ENCODE measurements at places on chromosomes 12 and 14.

DNA sequence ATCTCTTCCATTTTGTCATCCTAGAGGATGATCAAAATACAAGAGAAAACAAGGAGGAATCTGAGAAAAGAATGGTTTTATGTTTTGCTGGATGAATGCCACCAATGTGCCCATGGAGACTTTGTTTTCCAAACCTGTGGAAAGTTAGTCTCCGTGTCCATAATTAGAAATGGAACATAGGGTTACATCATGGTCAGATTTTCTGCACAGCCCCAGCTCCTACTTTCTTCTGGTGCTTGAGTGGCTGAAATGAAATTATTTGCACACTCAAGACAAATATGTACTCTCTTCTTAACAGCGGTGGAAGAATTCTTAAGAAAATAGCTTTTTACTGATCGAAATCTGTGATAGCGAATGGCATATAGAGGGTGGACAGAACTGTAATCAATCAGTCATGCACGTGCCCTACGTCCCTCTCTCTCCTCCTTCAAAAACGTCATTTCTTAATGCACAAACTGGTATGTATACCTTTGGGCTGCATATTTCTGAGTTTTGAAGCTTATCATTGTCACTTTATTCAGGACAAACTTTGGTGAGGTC is 825.2 kb downstream of the AACS start:
- no peak for DNase-seq

DNA sequence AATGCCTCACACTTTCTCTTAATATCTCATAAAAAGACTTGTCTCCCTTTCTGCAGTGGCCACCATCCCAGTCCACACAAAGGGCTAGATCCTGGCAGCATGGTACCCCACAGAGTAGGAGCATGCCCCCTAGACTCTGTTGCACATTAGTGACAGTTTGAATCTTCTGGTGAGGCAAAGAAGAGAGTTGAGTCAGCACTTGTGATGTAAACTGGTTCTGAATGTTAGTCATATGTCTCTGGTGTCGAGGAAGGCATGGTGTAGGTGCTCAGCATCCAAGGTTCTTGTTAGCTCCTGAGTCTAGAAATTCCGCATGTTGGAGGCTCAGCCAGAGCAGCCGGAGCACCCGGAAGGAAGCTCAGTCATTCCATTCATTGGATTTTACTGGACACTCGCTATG is 9.8 kb downstream of the TTC9 start:
- DNase-seq, result no peak

DNA sequence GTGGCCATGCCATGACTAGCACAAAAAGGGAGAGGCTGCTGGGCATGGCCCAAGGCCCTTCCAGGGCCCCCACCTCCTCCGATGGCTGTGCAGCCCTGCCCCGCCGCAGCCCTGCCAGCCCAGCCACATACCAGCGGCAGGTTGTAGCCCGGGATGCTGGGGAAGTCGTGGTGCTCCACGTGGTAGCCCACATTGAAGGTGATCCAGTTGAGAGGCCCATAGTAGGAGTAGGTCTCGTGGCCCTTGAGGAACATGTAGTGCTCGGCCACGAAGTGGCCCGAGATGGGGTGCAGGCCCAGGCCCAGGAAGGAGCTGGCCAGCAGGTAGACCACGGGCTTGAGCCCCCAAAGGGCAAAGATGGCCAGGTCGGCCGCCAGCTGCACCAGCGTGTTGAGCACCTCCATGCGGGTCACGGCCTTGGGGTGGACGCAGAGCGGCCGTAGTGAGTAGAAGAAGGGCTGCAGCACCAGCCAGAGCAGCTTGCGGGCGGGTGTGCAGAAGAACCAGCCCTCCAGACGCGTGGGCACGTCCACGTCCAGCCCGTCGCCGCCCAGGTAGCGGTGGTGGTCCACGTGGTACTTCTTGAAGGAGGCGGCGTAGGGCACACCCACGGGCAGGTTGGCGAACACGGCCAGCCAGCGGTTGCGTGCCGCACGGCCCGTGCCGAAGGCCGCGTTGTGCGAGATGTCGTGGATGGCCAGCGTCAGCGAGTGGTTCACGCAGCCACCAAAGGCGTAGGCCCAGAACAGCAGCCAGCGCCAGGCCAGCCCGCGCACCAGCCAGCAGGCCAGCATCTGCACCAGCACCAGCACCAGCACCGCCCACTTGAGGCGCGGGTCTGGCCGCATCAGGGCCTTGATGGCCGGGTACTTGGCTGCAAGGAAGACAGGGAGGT is 10.4 kb downstream of the DEGS2 start:
- DNase-seq, result no peak

DNA sequence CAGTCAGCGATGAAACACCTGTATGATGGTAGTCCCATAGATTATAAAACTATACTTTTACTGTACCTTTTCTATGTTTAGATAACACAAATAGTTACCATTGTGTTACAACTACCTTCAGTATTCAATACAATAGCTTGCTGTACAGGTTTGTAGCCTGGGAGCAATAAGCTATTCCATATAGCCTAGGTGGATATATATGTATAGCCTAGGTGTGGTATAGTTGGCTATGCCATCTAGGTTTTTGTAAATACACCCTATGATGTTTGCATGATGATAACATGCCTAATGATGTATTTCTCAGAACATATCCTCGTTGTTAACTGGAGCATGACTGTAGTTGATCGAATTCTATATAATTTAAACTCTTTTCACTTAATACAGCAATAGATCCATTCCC is 316.1 kb downstream of the FUT8 start:
- no peak for DNase-seq

DNA sequence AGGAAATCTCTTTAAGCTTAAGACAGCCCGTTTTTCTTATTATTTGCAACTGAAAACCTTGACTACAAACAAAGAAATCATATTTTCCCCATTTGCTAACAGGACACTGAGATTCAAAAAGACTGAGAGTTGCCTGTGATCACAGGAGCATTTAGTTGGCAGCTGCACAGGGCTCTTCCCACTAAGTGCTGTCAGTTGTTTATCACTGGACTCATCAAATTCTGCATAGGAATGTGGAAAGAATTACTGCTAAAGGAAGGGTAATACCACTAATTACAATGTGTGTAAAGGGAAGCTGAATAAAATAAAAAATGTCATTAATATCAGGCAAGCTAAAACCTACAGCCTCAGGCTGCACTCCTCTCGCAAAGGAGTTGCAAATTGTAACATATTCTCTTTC is 226.4 kb downstream of the NELL2 start:
- no peak for DNase-seq

DNA sequence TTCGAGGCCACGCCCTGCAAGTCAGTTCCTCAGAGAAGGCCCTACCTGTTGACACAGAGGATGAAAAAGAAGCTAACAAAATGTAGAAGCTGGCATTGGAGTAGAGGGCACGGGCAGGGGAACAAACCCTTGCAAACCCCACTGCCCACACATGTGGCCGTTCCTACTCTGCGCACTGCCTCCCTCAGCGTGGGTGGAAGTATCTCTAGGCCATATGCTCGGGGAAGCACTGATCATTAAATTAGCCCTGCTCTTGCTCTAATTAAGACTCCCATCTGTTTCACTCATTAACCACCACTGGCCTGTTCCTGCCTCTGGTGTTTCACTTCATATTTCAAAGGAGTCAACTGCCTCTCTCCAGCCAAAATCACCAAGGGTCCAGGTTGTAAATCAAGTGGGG is 201.2 kb upstream of the SFSWAP start:
- no peak for DNase-seq

DNA sequence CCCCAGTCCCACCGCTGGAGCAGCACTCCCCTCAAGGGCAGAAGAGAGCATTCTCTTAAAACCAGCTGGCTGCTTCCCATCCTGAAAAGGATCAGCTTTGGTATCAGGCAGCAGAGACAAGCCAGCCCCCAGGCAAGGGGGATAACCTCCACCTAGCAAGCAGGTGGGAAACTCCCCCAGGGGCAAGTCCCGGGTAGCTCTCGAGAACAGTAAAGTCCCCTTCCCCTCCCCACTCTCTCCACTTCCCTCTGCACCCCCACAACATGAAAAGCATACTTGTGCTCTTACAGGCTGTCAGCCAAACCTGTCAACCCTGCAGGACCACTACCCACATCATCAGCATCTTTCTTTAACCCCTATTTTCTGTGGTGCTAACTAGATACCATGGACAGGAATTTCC is 254.0 kb downstream of the NTF3 start:
- no peak for DNase-seq

Data from amniotic epithelial cell (primary cell).